NCI-H226 (cell line): ENCODE measurements at places on chromosomes 3 and 15.

GRCh38 chr3:52172262-52172757 lies 18.1 kb upstream of the POC1A start:
- DNase-seq: no peak

GRCh38 chr3:23840521-23840920 lies 34.8 kb downstream of the UBE2E1 start:
- DNase-seq: no peak

DNA sequence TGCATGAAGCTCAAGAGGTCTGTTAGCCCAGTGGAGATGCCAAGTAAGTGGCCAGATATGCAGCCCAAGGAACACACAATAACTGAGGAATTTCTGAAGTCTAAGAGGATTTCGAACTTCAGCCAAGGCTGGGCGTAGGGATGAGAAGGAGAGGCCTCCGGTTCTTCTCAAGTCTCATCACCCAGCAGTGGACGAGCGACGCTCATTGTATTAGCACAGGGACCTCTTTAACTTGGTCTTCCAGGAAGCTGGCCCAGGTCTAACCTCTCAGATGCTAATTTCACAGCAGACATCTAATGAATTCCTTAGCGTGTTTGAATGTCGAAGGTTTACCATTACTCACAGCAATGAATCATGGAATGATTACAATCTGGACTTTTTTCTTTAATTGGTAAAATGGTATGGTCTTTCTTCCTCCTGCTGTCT lies 85.0 kb downstream of the HES1 start:
- DNase-seq: no peak

DNA sequence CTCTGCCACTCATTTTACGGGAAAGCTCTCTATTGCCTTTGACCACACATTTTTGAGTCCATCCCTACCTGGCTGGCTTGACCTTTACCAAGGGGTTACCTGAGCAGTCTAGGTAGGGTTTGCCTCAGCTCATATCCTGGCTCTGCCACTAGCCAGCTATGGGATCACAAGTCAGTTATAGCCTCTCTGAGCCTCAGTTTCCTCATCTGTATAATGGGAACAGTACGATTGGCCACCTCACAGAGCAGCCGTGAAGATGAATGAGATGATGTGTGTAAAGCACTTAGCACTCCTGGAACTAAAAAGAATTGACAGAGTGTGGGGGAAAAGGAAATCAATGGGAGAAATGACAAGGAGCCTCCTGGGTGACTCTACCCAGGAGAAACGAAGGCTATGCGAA lies 28.0 kb downstream of the SPATA12 start:
- DNase-seq: no peak

- peak; percentile 49 for DNase-seq
These were observed 103.0 kb upstream of the TBL1XR1 start for GRCh38 chr3:177300039-177300833.

DNA sequence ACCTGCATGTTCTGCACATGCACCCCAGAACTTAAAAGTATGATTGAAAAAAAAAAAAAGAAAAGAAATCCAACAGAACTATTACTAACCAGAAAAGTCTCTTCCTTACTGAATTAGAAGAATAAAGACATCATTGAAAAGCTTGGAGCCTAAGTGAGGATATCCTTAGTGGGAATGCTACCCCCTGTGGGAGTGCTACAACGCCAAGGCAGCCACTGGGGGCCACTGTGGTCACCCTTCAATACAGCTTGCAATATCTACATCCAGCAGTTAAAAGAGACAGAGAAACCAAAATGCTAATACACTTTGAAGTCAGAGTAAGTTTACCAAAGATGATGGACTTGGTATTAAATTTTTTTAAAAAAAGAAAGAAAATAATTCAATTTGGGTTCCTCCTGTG lies 292.0 kb downstream of the PLCL2 start:
- no peak for DNase-seq

GRCh38 chr3:37221407-37221806 lies 47.0 kb upstream of the LRRFIP2 start:
- DNase-seq: peak; percentile 87

DNA sequence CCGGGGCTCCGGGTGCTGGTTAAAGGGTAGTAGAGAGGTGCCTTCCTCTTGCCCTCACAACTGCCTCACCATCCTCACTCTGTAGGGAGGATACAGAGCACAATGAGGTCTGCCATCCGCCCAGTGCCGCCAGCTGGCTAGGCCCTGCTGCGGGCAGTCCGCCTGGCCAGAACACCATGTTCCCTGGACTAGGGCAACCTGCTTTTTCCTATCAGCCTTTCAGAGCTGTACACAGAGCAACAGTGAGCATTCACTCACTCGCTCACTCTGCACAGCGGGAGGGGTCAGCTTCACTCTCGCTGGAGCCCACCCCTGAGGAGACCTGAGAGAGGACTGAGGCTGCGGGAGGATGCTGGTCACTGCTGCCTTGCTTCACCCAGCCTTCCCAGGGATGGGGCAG lies 218.7 kb upstream of the CHRNA7 start:
- DNase-seq: no peak

- DNase-seq: no peak
These were observed 65.3 kb upstream of the GATM start for GRCh38 chr15:45443645-45444044.

DNA sequence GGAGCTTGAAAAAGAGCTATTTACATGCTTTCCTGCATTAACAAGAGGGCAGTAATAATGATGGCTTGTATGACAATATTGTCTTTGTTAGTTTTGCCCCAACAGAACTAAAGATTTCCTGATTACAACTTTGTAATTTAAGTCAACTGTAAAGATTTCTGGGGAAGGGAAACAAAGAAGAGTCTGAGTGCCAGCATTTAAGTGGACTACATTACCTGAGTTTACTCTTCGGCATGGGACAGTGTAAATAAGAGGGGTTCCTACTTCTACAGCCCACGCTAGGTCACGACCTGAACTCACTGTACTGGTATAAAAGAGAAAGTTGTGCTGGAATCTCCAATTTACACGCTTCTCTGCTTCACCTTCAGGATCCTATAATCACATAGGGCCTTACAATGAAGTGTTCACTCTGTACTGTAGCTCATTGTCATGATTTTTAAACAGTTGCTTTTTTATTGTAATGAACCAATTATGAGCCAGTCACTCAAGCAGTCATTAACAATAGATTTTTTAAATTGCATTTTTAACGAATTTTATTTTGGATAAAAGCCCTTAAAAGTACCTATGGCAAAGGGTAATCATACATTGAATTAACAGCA lies 39.6 kb downstream of the DPH6 start:
- DNase-seq: no peak

DNA sequence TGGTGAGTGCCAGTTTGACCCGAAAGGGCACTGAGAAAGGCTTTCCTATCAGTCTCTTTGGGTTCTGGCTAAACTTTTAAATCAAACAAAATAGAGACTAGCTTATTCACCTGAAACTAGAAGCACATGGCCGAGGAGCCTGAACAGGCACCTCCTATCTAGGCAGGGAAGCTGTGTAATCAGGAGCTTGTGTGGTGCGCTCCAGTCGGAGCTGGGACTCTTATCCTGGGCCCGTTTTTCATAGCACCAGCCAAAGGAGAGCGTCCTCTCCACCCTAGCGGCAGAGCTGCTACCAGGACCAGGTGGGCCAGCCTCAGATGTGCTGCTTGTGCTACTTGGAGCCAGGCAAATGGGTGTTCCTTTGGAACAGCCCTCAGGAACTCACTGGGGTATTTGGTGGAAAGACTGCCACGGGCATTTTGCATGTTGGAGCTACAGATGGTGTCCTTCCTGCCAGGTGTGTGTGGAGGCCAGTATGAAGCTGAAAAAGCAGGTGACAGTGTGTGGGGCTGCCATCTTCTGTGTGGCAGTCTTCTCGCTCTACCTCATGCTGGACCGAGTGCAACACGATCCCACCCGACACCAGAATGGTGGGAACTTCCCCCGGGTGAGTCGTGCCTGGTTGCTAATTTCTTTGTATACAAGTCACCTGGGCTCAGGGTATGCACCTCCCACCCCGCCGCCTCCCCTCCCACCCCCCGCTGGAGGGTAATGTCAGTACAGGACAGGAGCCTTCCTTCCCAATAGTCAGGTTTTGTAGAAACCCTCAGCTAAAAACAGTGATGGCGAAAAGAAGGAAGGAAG lies 833 bp downstream of the MAN2A2 start:
- no peak for DNase-seq

DNA sequence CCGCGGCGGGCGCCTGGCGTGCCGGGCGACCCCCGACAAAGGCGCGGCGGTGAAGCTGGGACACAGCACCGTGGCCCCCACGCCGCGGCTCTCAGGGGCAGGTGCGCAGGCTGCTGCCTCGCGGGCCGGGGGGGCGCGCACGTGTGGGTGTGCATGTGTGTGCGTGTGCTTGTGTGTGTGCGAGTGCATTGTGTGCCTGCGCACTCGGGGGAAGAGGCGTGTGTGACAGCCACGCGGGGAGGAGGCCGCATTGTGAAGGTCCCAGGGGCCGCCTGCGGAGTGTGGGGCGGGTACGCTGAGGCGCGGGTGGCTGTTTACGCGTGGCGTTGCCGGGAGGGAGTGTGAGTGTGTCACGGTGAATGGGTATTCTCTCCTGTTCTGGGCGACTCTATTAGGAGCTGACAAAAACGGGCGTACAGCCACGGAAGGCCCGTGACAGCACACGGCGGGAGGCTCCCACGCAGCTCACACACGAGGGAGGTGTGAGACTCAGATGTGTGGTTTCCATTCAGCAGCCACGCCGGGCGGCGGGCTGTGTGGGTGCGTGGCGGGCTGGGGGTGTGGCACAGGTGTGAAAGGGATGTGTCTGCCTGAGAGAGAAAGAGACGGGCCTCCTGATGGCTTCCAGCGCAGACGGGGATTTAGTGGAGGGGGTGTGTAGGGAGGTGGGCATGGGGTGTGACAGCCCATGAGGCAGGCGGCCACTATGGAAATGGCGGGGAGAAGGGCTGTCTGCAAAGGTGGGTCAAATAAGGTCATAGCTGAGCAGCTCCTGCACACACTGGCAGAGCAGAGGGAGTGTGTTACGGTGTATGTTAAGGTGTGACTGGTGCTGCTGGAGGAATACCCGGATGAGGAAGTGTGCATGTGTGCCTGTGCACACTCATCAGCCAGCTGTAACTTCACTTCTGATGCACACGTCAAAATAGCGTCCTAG lies 750 bp downstream of the PODXL2 start:
- DNase-seq: no peak

DNA sequence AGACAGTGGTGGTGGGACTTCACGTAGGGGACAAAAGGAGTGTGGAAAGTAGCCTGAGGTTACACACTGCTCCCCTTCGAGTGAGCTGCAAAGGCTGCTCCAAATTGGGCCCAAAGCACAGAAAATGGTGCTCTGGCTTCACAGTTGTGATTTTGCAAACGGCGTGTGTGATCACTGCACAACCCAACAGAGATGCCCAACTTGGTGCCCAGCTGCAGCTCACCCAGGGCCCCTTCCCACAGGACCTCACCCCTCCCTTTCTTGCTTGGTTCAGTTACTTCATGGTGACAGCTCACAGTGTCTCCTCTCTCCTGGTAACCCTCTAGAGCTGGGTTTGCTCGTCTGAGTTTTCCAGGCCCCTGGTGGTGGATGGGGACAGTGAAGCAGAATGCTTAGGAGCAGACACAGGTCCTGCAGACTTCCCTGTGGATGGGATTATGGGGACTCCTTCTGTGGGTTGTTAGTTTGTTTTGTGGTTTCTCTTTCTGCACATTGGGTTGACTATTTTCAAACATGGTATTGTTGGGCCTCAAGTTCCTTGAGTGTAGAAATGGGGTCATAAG lies 98.3 kb downstream of the TOP2B start:
- no peak for DNase-seq

DNA sequence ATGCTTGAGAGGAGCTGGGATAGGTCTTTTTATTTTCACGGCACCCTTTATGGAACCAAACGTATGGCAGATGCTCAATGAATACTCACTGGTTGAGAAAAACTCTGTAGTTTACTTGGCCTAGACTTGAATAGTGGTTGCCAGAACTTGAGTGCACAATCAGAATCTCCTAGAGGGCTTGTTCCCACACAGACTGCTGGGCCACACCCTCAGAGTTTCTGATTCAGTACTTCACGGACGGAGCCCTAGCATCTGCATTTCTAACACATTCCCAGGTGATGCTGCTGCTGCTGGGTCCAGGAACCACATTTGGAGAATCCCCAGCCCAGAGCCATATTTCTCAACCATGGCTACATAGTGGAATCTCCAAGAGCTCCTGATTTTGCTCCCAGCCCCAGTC lies 24.6 kb downstream of the CA12 start:
- DNase-seq: no peak

GRCh38 chr3:30512576-30512975 lies 93.8 kb upstream of the TGFBR2 start:
- DNase-seq: no peak

DNA sequence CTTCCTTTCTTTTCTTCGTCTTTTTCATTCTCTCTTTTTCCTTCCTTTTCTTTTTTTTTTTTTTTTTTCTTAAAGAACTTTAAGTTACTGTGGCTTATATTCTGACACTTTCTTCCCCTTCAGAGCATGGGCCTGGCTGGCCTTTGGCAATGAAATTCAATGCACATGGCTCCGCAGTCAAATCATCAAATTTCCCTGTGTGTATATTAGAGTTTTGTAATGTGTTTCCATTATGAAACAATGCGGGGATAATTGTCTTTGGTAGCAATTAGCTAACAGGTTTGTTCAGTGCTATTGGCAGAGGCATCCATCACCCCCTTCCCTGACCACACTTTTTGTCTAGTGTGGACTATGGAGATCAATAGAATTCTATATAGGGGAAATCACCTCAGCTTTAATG lies 80.5 kb downstream of the CDIN1 start:
- DNase-seq: no peak

- no peak for DNase-seq
These were observed 412.7 kb downstream of the CNTN4 start for GRCh38 chr3:2511356-2511755.

- no peak for DNase-seq
These were observed 197.3 kb downstream of the OPA1 start for GRCh38 chr3:193790086-193790990.

DNA sequence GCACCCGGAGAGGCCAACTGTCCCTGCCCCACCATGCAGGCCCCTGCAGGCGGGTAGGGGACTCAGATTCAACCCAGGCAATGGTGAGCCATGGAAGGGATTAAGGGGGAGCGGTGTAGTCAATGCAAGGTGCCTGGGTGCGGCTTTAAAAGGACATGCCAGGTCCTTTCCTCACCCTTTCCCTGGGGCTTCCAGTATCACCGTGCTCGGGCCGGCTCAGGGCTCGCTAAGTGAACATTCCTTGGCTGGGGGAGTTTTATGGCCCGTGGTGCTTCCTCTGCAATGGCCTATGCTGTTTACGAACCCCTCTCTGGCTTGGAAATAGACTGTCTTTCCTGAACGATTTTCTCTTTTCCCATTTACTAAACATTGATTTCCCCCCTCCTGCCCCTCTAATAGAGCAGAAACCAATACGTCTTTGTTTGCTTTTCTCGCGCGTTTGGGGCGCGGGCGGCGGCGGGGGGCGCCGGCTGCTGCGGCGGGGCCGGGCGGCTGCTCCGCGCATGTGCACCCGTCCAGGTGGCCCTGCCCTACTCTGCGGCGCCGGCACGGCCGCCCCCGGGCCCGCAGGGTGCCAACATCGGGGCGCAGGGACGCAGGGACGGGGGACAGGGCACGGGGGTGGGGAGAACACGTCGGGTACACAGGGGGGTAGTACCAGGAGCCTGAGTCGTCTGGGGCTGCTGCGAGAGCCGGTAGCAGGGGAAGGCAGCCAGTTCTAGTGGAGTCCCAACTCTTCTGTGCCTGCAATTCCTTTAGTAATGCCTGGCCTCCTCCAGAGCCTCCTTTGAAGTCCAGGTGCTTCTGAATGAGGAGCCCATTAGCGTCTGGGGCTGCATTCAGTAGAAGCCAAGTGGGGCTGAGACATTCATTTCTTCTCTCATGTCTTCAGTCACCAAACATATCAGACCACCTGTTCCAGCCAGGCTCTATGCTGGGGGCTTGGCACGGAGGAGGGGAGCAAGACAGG lies 26.9 kb upstream of the CACNA2D2 start:
- DNase-seq: no peak
